Stimulated activated CD8-positive, alpha-beta memory T cell treated with anti-CD3 and anti-CD28 coated beads, Interleukin-4, amount 100 ng/mL, for 1 hour (primary cell): ENCODE measurements at places on chromosomes 1 and 21.

GRCh38 chr1:84919461-84919970 lies 26.5 kb upstream of the LPAR3 start:
- DNase-seq = no peak

- DNase-seq = no peak
Observed at GRCh38 chr21:45801989-45802388, 158.5 kb downstream of the PCBP3 start.

GRCh38 chr1:205687242-205687641 lies 6.9 kb upstream of the SLC45A3 start:
- DNase-seq = no peak

- no peak for DNase-seq
Observed at GRCh38 chr1:161989108-161989507, 34.6 kb downstream of the OLFML2B start.

GRCh38 chr1:3359351-3359750 lies 95.1 kb upstream of the ARHGEF16 start:
- DNase-seq = no peak

DNA sequence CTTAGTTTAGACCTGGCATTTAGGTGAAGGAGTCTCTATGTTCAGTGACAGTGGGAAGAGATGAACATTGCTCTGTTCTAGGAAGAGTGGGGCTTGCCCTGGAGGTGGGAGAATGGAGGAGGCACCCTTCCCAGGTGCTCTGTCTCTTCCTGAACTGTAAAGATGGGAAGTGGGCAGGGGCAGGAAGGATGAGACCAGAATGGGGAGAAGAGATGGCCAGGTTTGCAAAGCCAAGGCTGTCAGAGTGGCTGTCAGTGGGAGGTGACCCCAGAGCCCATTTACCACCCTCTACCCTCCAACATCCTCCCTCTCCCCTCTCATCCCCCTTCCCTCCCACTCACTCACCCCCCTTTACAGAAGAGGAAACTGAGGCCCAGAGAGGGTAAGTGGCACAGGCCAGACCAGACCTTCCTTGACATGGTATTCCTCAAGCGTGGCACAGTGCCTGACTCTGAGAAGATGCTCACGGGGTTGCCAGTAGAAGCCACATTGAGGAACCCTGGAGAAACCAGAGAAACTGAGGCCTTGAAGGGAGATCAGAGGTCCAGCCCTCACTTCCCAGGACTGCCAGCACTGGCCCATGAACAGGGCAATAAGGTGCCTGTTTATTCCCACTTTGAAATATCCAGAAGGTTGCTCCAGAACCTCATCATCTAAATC lies 1.4 kb upstream of the IGSF8 start:
- DNase-seq = no peak

DNA sequence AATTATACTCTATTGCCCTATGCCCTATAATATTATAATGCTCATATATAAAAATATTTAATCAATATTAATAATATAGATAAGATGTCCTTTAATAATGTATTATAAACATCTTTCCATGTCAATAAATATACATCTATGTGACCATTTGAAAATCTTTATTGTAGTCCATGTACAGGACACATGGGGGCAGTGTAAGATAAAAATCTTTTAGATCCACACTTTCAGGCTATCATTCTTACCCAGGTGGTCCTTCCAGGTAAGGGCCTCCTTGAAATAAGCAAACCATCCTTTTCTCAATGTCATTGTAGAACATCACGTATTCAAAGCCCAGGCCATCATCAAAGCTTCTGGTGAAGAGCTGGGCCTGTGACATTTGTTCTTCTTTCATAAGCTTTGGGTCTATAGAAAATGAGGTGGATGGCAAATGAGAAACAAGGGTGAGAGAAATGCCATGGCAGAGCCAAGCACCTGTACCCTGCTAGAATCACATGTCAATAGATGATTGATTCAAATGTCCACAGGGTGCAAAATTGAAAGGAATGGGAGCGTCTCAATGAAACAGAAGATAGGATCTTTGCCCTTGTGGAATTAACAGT lies 20.2 kb downstream of the THEM4 start:
- DNase-seq = no peak

DNA sequence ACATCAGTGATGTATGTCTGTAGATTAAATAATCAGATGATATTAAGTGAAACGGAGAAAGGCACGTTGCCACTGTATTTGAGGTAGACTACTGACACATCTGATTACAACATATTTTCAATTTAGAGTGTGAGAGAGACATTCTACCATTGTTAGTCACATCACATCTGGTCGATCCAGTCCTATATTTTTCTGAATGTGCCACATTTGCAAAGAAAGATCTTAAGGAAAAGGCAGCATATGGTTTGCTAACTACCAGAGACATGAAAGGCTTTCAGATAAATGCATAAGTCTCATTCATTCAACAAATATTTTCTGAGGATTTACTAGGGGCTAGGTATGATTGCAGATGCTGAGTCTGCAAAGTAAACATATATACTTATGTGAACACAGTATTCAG lies 114.3 kb upstream of the RUNX1 start:
- no peak for DNase-seq

- DNase-seq = no peak
Observed at GRCh38 chr1:204751480-204751879, 65.9 kb upstream of the LRRN2 start.

DNA sequence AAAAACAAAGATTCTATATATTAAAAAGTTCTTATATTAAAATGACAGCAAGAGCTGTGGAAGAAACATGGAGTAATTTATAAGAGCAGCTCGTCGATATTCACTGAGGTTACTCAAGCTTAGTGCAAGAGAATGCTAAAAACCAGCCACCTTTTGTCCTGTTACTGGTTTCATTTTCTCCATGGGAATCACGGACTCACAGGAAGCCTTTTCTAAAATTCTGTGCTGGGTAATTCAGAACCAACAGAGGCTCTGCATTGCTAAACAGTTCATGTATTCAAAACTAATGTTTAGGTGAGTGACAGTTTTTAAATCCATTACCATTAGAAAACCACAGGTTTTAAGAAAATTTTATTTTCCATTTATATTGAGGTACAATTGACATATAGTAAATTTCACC lies 147.8 kb upstream of the MAP1LC3C start:
- DNase-seq = no peak

GRCh38 chr1:79667848-79668696 lies 661.5 kb upstream of the ADGRL4 start:
- no peak for DNase-seq

DNA sequence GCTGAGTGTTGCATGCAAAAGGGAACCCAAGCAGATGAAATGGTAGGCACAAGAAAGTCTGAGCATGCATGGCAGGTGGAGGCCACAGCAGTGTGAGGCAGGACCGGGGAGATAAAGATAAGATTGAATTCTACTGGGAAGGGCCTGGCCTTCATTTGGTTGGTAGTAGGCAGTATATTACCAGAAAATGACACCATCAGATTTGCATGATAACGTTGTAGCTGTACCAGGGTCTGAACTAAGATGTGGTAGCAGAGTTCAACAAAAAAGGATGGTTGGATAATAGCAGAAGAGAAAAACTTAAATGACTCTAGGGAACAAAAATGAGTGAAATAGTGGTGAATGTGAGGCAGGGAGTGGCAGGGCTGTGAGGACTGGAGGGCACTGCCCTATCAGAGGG lies 75.6 kb upstream of the DNAJC6 start:
- no peak for DNase-seq

DNA sequence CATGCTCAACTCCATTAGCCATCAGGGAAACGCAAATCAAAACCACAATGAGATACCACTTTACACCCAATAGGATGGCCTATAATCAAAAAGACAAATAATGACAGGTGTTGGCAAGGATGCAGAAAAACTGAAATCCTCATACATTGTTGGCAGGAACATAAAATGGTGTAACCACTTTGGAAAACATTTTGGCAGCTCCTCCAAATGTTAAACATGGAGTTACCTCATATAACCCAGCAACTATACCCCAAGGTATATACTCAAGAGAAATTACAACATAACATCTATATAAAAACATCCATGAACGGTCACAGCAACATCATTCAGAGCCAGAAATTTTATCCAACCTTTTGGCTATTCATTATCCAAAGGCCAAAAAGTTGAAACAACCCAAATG lies 11.6 kb downstream of the EIF4G3 start:
- no peak for DNase-seq

- DNase-seq = no peak
Observed at GRCh38 chr1:234302354-234302962, 70.8 kb upstream of the COA6 start.

DNA sequence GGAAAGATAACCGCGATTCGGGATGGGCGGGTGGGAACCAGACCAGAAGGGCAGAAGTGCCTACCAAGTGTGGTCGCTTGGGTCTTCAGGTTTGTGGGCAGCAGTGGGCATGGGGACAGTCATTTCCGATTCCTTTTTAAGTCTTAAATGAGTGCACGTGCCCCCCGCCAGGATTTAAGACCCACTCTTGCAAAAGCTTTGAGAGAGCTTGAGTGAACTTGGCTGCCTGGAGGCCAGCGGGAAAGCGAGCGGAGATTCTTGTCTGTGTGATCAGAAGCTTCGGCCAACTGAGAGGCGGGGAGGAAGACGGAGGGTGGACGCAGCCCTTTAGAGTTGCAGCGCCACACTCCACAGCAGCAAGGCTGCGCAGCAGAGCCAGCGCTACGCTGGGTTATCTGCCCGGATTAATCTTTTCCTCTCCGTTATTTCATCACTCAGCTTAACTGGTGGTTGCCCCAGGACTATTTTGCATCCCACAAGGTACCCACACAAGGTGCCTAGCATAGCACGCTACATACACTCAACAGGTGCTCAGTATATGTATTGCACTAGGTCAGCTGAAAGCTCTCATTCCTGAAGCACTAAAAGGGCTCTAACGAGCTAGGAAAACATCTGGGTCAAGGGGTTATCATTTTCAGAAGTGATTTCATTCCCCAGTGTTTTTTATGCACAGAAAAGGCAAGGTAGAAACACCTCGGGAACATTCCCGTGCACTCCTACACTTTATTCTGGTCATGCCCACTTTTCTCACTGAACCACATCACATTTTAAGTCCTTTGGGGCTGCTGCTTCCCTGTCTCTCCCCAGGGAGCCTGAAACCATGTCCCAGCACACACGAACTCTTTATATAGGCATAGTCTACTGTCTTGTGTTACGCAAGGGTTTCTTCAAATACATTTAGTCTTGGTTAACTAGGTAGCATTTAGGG lies 1.5 kb upstream of the BATF3 start:
- no peak for DNase-seq

DNA sequence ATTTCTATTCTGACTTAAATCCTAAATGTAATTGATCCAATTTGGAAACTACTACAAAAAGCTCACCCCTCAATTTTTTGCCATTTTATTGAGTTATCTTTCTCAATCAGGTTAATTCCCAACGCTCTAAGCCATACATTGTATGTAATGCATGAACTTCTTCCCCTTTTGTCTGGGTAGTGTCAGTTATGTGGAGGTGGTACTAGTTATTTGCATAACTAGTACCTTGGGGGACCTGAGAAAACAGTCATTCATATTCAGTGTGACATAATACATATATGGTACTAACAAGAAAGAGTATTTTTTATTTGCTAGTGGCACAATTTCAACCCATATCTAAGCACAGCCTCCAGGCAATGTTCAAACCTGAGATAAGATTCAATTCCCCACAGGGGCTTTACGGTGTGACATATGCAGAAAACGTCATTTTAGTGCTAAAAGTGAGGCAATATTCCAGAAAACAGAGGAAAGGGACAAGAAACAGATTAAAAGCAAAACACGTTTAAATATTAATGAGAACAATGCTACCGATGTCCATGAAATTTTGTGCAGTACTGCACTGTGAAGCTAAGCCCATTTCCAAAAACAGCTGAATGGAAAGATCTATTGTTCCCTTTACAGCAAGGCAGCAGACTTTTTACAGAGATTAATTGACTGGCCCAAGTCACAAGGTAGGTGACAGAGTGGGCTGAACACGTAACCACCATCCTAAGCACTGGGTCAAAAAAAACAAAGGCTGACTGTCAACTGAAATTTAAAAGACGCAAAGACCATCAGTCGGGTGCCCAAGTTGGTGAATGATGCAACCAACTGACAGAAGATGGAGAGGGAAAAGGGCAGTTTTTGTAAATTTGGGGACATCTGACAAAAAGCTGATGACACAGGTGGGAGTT lies 1.4 kb downstream of the HLCS start:
- DNase-seq = no peak

- DNase-seq = no peak
Observed at GRCh38 chr1:57796616-57797015, 372.8 kb upstream of the DAB1 start.

DNA sequence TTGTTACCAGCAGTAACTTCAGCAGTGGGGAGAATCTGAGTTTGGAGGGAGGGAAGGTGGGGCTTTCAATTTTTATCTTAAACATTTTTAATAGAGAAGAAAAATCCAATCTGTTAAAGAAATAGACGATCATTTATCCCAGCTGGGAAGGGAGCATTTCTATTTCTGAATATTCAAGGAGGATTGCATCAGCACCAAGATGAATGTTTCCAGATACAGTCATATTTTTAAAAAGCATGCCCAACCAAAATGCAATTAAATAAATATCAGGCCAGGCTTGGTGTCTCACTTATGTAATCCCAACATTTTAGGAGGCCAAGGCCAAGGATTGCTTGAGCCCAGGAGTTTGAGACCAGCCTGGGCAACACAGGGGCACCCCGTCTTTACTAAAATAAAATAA lies 1.7 kb upstream of the ATP1A4 start:
- DNase-seq = no peak

DNA sequence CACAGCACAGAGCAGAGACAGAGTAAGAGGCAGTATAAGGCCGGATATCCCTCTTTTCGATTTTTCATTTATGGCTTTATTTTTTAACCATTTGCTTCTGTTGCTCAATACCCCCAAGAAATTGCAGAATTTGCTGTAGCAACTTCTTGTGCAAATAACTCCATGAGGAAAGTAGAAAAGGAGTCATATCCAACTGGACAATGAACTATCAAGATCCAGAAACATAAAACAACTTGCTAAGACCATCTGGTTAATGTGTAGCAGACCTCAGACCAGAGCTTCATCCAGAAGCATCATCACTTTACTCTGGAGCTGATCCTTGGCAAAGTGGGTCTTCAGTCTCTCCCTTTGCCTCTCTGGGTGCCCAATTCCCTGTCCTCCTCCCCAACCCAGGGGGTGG lies 45.9 kb downstream of the ZNF697 start:
- DNase-seq = no peak

DNA sequence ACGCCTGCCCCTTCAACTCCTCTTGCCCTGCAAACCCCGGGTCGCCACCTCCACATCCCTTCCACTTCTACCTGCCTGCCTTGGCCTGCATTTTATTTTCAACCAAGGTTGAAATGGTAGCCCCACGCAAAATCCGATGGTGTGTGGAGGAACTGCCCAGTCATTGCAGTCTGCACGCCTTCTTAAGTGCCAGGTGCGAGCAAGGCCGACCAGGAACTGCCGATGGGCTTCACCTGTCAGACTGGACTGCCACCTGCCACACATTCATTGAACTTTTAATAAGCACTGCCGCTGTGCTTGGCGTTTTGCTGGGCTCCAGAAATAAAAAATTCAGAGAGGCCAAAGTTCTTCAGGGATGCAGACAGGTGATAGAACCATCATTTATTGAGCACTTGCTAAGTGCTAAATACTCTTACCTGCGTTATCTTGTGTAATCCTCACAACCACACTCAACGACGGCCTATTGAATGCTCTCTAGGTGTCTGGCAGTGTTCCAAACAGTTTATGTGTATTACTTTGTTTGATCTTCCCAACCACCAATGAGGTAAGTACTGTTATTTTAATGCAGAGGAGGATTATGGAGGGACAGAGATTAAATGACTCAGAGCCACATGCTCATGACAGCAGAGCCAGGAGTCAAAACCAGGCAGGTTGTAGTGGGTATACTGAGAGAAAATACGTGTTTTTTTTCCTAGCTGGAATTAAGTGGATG lies 36.2 kb downstream of the CACHD1 start:
- DNase-seq = no peak
